ENCODE measurements at places on chromosomes 1 and 21.

GRCh38 chr1:217924924-217925323 lies 293.8 kb downstream of the SPATA17 start:
- DNase-seq = no peak

- no peak for DNase-seq
Measured at GRCh38 chr1:246705368-246705767, 18.8 kb upstream of the SCCPDH start.

- no peak for DNase-seq
Measured at GRCh38 chr1:116313776-116314175, 59.3 kb upstream of the ATP1A1 start.

- no peak for DNase-seq
Measured at GRCh38 chr1:82019508-82019907, 218.8 kb downstream of the ADGRL2 start.

GRCh38 chr21:25637851-25638659 lies 1.0 kb upstream of the JAM2 start:
- no peak for DNase-seq

GRCh38 chr21:45341779-45342178 lies 54.1 kb upstream of the POFUT2 start:
- DNase-seq = no peak

- no peak for DNase-seq
Measured at GRCh38 chr1:168572633-168573032, 3.8 kb upstream of the XCL1 start.

GRCh38 chr21:36565540-36565939 lies 85.6 kb upstream of the CLDN14 start:
- DNase-seq = no peak

GRCh38 chr1:155322571-155322952 lies 1.9 kb downstream of the RUSC1 start:
- DNase-seq = no peak

- DNase-seq = no peak
Measured at GRCh38 chr1:182687361-182687760, 3.0 kb upstream of the RGS8 start.

- DNase-seq = no peak
Measured at GRCh38 chr1:22286491-22286890, 143.6 kb upstream of the WNT4 start.

GRCh38 chr21:32132881-32133280 lies 146.0 kb downstream of the MIS18A start:
- DNase-seq = no peak

- no peak for DNase-seq
Measured at GRCh38 chr1:235296729-235297128, 31.2 kb downstream of the ARID4B start.

- no peak for DNase-seq
Measured at GRCh38 chr1:19819701-19820100, 4.6 kb upstream of the RNF186 start.

DNA sequence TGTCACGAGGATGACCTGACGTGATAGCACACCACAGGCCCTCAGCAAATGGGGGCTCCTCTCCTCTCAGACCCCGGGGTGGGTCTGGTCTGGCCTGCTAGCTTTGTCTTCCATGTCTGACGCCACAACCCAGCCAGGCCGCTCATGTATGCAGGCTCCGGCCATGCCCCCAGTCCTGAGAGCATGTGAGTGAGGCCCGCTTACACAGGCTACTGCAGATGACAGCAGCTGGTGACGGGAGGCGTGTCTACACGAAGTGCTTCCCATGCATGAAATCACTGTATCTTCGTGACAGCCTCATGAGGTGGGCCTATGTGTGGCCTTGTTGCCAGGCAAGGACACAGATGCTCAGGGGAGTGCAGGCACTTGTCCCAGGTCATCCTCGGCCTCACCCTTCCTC lies 16.4 kb downstream of the WNT4 start:
- DNase-seq = no peak

GRCh38 chr1:169999331-169999741 lies 75.2 kb downstream of the KIFAP3 start:
- no peak for DNase-seq

DNA sequence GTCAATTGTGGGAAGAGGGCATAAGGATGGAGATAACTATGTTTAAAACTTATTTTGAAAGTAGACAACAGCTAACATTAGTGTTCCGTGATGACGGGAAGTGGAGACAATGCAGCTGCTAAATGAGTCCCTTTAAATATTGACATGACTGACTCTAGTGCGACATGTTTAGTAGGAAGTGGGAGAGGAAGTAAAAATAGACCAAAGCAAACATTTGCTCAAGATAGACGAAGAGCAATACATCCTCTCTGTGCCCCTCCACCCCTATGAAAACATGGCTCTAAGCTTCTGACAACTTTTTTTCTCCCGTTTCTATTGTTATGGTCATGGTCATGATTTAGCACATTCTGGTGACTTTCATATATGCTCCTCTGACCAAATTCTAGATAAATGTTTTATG lies 60.0 kb upstream of the HMCN1 start:
- DNase-seq = no peak

All from effector CD4-positive, alpha-beta T cell (primary cell).